ENCODE measurements at places on chromosomes 11 and 22. TPM values are rescaled to one million over a fixed set of nuclear protein-coding genes. Genes with fewer than 3 reads are reported as not detected.

The COA4 gene
- 54.5 TPM for total RNA-seq

The SLC22A8 gene
- not detected for total RNA-seq

The LMF2 gene
- total RNA-seq = 34.6 TPM

The STK33 gene
- total RNA-seq = 17.8 TPM

The CCS gene
- 35.6 TPM for total RNA-seq

The ARHGAP8 gene
- total RNA-seq = 1.5 TPM

The SERHL2 gene
- total RNA-seq = 3.0 TPM

The TIMM10B gene
- 33.0 TPM for total RNA-seq

The FDXACB1 gene
- total RNA-seq = 2.8 TPM

The MUC15 gene
- 0.24 TPM for total RNA-seq

The RASSF7 gene
- 7.1 TPM for total RNA-seq

The IL17REL gene
- not detected for total RNA-seq

The DEPDC5 gene
- 13.5 TPM for total RNA-seq

The ACR gene
- total RNA-seq = not detected

The ZNF215 gene
- 2.8 TPM for total RNA-seq

The NEFH gene
- 13.3 TPM for total RNA-seq

The SAA2 gene
- total RNA-seq = 0.81 TPM

The SPI1 gene
- total RNA-seq = 0.59 TPM

The CDC45 gene
- total RNA-seq = 0.58 TPM

The ZNF408 gene
- total RNA-seq = 15.6 TPM

The EFEMP2 gene
- 9.8 TPM for total RNA-seq

The HBG1 gene
- 0.50 TPM for total RNA-seq

The C11orf65 gene
- total RNA-seq = 1.8 TPM

The FAM83F gene
- total RNA-seq = 0.25 TPM

The SGSM1 gene
- total RNA-seq = 6.8 TPM

The TRIM21 gene
- total RNA-seq = 44.9 TPM

The WBP2NL gene
- 0.38 TPM for total RNA-seq

The OR52I2 gene
- 0.05 TPM for total RNA-seq

The SLC37A2 gene
- total RNA-seq = 1.3 TPM

The INS gene
- total RNA-seq = not detected

The C22orf15 gene
- 3.3 TPM for total RNA-seq

The KCNK7 gene
- 1.8 TPM for total RNA-seq

The MYOD1 gene
- total RNA-seq = 0.17 TPM

The DCHS1 gene
- 22.7 TPM for total RNA-seq

The MMP1 gene
- total RNA-seq = not detected

The APOBEC3F gene
- total RNA-seq = 16.6 TPM

The PTPRCAP gene
- not detected for total RNA-seq

The LRRN4CL gene
- 0.47 TPM for total RNA-seq

The ARHGAP20 gene
- total RNA-seq = 2.4 TPM

The OR51S1 gene
- total RNA-seq = 0.13 TPM

The FOSL1 gene
- 0.67 TPM for total RNA-seq

The CHRM1 gene
- total RNA-seq = 0.21 TPM

The BATF2 gene
- total RNA-seq = 1.3 TPM

The ANO9 gene
- 0.60 TPM for total RNA-seq

The PDE2A gene
- 11.1 TPM for total RNA-seq

The CD3E gene
- 1.3 TPM for total RNA-seq

The GRM5 gene
- total RNA-seq = 3.1 TPM

The ARRB1 gene
- total RNA-seq = 16.0 TPM

The TP53I11 gene
- 7.5 TPM for total RNA-seq

The BMAL1 gene
- total RNA-seq = 7.3 TPM

The OR52E8 gene
- total RNA-seq = 0.18 TPM

The GPHA2 gene
- 0.16 TPM for total RNA-seq

The OR4X2 gene
- total RNA-seq = not detected

Data from motor neuron (in vitro differentiated cells).